ENCODE measurements at places on chromosomes 1 and 21.

DNA sequence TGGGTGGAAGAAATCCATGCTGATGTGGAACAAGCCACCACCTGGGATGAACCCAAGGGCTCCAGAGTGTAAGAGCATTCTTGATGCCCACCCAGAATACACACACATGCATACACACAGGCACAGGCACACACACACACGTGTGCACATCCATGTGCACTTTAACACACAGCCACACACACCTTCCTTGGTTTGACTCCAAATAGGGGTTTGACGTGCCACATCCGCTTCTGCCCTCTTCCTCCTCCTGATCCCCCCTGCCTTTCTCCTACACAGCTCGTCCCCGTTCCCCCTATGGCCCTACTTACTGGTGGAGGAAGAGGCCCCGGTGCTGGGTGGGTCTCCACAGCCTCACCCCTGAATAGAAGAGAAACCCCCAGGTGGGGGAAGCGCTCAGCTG is 16.0 kb downstream of the SPATA21 start:
- H3K27me3 ChIP-seq, result no peaks in the 10 kb centered on the region
- no peak overlapping the region for H3K27ac ChIP-seq
- no peak for DNase-seq
- H3K4me3 ChIP-seq, result no peak overlapping the region
- H3K4me1 ChIP-seq, result no peaks in the 10 kb centered on the region

DNA sequence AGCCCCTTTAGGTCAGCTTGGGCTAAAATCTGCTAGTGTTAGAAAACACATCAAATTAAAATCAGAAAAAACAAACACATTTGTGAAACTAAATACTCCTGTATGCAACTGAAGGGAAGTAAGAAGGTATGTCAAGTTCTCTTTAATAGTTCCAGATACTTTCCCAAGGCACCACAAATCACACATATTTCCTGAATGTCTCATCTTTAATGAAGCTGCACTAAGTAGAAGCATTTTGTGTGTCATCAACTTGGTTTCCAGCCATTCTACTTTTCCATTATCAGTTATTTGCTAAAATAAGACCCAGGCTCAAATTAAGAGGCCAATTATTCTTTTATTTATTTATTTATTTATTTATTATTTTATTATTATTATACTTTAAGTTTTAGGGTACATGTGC is 34.7 kb downstream of the CRB1 start:
- no peak overlapping the region for H3K4me3 ChIP-seq
- no peak overlapping the region for H3K27ac ChIP-seq
- no peaks in the 10 kb centered on the region for H3K27me3 ChIP-seq
- H3K36me3 ChIP-seq, result no peaks in the 10 kb centered on the region
- H3K4me1 ChIP-seq, result no peaks in the 10 kb centered on the region

DNA sequence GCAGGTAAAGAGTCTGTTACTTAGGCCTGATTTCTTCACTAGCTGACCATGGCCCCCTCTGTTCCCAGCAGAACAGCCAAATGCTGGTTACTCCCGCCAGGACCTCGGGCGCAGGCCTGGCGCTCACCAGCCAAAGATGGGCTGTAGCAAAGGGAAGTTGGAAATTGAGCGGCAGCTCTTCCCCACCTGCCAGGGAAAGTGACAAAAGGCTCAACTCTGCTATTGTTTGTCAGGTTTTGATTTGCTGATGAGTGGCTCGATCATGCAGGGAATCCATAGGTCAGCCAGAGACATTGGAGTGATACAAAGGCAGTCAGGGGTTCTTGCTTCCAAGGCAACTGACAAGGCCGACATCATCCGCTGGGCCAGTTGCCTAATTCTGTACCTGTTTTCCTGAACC is 120.1 kb downstream of the ASTN1 start:
- no peak for DNase-seq
- H3K27ac ChIP-seq, result no peak overlapping the region
- no peaks in the 10 kb centered on the region for H3K27me3 ChIP-seq
- H3K4me1 ChIP-seq, result no peaks in the 10 kb centered on the region

DNA sequence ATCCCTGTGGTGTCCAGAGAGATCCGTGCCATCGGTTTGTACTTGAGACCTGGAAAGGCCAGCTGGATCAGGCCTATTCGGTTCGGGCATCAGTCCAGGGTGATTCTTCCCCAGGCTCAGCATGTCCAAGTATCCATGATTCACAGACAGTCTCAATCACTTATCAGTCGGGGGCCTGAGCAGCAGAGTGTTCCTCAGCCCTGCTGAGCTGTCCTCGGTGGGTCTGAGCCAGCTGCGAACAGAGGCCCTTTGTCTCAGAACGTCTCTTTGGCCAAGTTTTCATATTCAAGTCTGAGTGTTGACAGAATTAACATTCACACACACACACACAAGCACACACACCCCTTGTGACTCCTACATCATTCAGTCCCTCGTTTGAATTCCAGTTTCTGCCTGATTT is 33.4 kb upstream of the OSBPL9 start:
- H3K4me3 ChIP-seq, result no peak overlapping the region
- DNase-seq, result peak; percentile 95
- no peaks in the 10 kb centered on the region for H3K36me3 ChIP-seq
- no peaks in the 10 kb centered on the region for H3K4me1 ChIP-seq
- no peak overlapping the region for H3K27ac ChIP-seq

DNA sequence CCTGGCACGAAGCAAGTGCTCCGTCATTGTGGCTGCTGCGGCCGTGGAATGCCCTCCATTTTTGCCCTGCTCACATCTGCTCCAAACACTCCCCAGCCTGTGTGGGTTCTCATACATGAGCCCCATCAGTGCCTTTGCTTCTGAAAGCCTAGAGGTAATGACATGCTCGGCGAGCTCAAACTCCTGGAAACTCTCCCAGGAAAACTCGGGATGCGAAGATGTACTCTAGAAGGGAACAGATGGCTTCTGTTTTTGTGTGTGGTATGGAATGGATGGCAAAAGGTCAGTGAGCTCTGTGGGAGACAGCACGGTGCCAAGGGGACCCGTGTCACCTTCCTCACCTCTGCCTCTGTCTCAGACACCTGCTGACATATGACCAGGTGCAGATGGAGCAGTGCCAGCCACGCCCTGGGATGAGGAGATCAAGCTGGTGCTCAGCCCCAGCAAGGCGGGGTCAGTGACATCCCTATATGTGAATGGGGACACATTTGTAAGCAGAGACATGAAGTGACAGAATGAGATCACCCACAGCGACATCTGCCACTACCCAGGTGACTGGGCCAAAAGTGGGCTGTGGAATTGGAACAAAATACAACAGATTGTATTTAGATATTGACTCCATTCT is 84.1 kb upstream of the COX20 start:
- H3K4me3 ChIP-seq, result no peak overlapping the region
- DNase-seq, result no peak
- no peaks in the 10 kb centered on the region for H3K36me3 ChIP-seq
- H3K4me1 ChIP-seq, result no peaks in the 10 kb centered on the region
- no peaks in the 10 kb centered on the region for H3K27me3 ChIP-seq

DNA sequence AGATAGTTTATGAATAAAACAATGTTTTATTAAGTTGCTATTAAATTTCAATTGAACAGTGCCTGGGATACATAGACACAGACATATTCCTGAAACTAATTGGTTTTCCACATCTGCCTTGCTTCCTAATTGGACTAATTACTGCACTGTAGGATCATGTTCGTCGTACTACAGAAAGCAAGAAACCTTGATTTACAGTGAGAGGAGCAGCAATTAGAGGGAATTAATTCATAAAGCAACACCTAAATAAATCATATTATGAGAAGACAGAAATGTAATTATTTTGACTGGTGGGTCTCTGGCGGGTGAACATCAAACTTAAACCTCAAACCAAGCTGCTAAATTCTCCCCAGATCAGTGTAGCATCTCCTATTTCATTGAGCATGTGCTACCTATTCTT is 124.6 kb upstream of the CAMK1G start:
- H3K27me3 ChIP-seq, result no peaks in the 10 kb centered on the region
- no peak overlapping the region for H3K4me3 ChIP-seq
- DNase-seq, result no peak

GRCh38 chr1:169701261-169702005 is 10.0 kb downstream of the SELL start:
- H3K27me3 ChIP-seq, result peaks cover 2% of the 10 kb centered on the region
- H3K36me3 ChIP-seq, result no peaks in the 10 kb centered on the region
- no peak overlapping the region for H3K27ac ChIP-seq
- no peaks in the 10 kb centered on the region for H3K4me1 ChIP-seq
- no peak overlapping the region for H3K4me3 ChIP-seq

DNA sequence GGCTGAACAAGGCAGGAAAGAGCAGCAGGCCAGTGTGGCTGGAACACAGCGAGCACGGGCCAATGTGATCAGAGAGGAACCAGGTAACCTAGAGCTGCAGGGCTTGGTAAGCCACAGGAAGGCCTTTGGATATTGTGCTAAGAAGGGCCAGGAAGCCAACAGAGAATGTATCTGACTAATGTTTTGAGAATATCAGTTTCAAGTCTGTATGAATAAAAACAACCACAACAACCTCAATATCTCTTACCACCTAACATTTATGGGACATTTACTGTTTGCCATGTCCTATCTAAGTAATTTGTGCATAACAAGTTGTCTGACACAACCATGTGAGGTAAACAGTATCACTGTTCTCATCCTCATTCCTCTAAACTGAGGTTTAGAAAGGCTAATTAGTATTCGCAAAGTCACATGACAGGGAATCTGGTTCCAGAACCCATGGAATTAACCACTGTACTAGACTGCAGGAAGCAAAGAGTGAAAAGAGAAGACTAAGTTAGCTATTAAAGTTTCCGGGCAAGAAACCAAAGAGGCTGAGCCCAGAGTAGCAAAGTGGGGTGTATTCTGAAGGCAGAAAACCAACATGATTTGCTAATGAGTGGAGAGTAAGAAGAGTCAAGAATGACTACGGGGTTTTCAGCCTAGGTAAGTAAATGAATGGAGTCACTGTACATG is 38.9 kb downstream of the SPRTN start:
- H3K4me3 ChIP-seq, result no peak overlapping the region
- H3K36me3 ChIP-seq, result no peaks in the 10 kb centered on the region
- no peak overlapping the region for H3K27ac ChIP-seq
- no peaks in the 10 kb centered on the region for H3K27me3 ChIP-seq
- no peak for DNase-seq

GRCh38 chr1:152623203-152623844 is 421 bp upstream of the LCE3A start:
- no peaks in the 10 kb centered on the region for H3K36me3 ChIP-seq
- no peak for DNase-seq
- H3K27me3 ChIP-seq, result no peaks in the 10 kb centered on the region
- no peaks in the 10 kb centered on the region for H3K4me1 ChIP-seq

GRCh38 chr1:108070662-108071061 is 105.7 kb upstream of the VAV3 start:
- H3K27ac ChIP-seq, result no peak overlapping the region
- no peak overlapping the region for H3K4me3 ChIP-seq
- H3K4me1 ChIP-seq, result no peaks in the 10 kb centered on the region
- no peaks in the 10 kb centered on the region for H3K36me3 ChIP-seq
- no peak for DNase-seq
- no peaks in the 10 kb centered on the region for H3K27me3 ChIP-seq

DNA sequence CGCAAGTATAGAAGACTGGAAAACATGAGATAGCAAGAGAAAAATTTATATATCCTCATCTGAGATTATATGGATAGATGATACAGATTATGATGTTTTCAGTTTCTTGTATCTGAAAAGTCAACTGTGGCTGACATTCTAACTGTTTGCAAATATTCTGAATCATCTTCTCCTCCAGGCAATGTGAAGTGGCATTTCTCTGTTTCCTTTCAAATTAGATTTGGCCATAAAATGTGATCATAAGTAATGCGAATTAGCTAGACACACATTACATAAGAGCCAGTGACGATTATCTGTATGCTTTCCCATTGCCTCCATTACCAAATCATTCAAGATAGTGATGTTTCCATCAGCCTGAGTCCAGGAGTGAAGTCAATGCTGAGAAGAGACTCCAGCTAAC is 265.2 kb downstream of the BRINP3 start:
- no peak for DNase-seq
- H3K36me3 ChIP-seq, result no peaks in the 10 kb centered on the region
- H3K4me1 ChIP-seq, result no peaks in the 10 kb centered on the region

DNA sequence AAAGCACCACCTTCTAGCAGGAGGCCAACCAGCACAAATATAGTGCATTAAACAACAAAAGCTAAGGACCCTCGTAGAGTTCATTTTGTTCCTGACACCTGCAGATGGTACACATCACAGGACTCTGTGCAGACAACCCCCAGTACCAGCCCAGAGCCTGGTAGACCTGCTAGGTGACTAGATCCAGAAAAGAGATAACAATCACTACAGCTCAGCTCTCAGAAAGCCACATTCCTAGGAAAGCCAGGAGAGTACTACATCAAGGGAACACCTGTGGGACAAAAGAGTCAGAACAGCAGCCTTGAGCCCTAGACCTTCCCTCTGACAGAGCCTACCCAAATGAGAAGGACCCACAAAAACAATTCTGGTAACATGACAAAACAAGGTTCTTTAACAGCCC is 344.7 kb upstream of the PTBP2 start:
- DNase-seq, result no peak
- no peak overlapping the region for H3K4me3 ChIP-seq
- no peak overlapping the region for H3K27ac ChIP-seq
- H3K36me3 ChIP-seq, result no peaks in the 10 kb centered on the region
- H3K27me3 ChIP-seq, result no peaks in the 10 kb centered on the region
- peaks cover 3% of the 10 kb centered on the region for H3K4me1 ChIP-seq

DNA sequence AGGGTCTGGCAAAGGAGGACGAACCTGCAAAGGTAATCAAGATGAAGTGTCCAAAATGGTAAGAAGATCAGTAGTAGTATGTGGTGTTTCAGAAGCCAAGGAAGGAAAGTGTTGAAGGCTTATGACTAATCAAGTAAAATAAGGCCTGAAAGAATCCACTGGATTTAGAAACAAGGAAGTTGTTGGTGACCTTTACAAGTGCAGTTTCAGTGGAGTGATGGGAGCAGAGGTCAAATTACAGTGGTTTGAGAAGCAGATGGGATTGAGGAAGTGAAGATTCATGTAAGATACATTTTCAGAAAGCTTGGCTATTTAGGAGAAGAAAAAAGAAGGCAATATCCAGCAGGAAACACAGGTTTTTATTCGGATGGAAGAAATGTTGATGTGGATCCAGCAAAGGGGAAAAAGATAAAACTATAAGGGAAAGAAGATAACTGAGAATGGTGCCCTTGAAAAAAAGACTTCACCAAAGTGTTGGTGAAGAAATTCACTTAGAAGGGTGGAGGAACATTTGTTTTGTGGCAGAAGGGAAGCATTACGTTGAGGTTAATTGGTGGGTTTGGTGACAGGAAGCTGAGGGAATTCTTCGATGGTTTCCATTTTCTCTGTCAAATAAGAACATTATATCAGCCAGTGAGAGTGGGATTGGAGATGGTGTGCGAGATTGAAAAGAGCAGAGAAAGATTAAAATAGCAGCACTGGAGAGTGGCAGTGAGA is 2.1 kb downstream of the ARMH1 start:
- H3K4me3 ChIP-seq, result no peak overlapping the region
- peak; percentile 56 for DNase-seq
- H3K36me3 ChIP-seq, result no peaks in the 10 kb centered on the region
- H3K27me3 ChIP-seq, result no peaks in the 10 kb centered on the region
- peaks cover 16% of the 10 kb centered on the region for H3K4me1 ChIP-seq

Data from fibroblast of lung (primary cell).